ENCODE measurements at places on chromosomes 12 and 14.

DNA sequence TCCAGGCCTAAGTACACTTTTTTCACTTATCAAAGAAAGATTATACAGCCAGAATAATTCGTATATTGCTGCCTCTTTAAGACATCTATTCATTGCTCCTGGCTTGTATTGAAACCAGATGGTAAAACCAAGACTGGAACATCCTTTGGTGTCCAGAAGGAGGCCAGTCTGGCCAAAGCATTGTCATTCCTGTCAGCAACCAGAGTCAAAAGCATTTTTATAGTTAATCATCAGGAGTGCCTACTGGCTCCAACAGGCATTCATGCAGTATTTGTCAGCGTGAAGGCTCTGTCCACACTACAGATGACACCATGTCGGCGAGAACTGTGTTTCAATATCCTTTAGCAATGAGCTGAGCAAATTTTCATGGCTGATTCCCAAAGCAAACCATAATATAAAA is 118.0 kb upstream of the G2E3 start:
- DNase-seq = no peak

- no peak for DNase-seq
Observed at GRCh38 chr12:67853204-67853603, 136.0 kb upstream of the IFNG-AS1 start.

DNA sequence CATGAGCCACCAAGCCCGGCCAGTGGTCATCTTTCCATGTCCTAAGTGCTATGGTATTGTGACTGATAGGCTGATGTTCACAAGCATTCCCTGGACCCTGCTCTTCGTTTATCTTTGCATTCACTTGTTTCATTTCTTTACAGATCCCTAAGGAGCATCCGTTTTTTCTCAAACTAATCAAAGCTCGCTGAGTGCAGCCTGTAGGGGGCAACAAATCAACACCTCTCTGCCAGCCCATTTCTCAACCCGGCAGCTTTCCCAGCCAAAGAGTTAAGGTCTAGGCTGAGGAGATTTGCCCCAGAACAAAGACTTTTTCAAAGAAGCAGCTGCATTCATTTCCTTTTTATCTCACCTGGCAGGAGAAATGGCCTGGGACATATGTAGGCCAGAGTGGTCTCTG is 12.1 kb downstream of the SIRT4 start:
- no peak for DNase-seq

DNA sequence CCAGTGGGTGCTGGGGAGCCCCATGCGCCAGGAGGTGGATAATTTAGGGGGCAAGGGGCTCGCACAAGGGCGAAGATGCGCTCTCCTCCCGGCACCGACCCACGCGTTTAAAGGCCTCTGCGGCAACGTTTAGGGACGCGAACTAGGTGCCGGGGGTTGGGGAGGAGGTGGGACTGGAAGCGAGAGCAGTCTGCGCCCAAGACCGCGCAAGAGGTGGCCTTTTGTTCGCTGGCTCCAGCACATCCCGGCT is 1.3 kb downstream of the SLC38A1 start:
- peak; percentile 6 for DNase-seq

DNA sequence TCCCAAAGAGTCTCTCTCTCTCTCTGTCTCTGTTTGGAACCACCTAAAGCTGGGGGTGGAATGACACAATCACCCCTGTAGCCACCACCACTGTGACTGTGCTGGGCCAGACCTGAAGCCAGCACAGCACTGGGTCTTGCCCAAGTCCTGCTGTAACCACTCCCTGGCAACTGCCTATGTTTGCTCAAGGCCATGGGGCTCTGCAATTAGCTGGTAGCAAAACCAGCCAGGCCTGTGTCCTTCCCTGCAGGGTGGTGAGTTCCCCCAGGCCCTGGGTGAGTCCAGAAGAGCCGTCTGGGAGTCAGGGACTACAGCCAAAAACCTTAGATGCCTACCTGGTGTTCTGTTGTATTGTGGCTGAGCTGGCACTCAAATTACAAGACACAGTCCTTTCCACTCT is 50.8 kb downstream of the DGLUCY start:
- DNase-seq = no peak

GRCh38 chr14:105738638-105739037 is 212.3 kb downstream of the TMEM121 start:
- no peak for DNase-seq

DNA sequence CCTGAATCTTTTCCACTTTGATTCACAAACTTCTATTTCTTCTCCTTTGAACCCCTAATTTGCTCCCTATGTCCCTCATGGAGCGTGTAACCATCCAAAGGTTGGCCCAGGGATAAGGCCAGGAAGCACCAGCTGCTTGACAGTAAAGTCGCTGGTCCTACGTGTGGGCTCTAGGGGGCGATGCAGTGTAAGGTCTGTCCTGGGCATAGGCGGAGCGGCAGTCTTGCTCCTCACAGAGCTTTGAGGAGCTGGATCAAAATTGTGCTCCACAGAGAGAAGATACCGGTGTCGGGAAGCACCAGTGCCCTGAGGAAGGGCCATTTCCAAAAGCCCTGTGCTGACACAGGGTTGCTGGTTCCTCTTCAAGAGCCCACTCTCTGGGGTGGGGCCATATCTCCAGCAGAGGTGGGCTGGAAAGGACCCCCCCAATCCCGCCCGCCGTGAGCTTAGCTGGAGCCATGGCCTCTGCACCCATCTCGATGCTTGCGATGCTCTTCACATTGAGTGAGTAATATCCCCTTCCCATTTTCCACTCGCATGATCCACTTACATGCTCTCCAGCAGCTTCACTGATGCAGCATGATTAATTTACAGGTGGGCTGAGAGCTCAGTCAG is 49.9 kb upstream of the OR4E1 start:
- DNase-seq = peak; percentile 10

DNA sequence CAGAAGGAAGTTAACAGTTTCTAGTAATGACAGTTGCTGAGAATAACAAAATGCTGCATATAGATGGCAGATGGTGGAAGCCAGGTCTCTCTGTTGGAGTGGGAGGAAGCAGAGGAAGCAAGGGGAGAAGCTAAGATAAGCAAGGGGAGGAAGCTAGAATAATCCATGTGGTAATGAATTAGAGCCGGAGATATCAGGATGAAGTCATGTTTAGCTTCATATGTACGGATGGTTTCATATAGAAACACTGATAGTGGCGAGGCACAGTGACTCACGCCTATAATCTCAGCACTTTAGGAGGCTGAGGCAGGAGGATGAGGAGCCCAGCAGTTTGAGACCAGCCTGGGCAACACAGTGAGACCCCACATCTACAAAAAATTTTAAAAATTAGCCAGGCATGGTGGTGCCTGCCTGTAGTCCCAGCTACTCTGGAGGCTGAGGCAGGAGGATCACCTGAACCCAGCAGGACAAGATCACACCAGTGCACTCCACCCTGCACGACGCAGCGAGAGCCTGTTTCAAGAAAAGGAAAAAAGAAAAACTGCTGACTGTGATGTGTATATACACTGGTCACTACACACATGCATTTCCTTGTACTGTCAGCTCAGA is 49.2 kb downstream of the ANAPC7 start:
- DNase-seq = no peak

- no peak for DNase-seq
Observed at GRCh38 chr14:32382704-32383103, 53.6 kb downstream of the AKAP6 start.

DNA sequence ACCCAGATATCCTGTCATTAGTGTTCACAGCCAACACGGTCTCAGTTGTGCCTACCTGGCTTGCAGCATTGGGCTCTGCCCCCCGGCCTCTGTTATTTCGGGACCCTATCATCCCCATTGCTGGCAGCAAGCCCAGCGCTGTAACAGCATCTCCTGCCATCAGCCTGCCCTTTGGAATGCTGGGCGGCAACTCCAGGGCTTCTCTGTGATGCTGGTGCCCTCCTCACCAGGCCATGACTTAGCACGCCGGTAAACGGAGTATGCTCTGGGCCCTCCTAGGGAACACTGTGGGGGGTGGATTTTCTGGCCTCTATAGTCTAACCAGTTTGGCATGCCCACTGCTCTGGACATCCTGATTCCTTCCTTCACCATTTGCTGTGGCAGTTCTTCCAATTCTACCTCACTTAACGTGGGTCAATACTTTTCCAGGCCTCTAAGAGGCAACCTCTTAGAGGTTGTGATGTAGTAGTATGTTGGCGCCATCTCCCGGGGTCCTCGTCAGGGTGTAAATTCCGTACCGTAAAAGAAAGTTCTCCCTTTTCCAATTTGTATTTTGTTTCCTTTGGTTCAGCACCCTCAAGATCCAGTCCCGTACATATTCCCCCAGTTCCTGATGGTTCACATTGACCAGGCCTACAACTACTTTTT is 80.0 kb downstream of the SINHCAF start:
- no peak for DNase-seq

- no peak for DNase-seq
Observed at GRCh38 chr14:47332939-47333338, 342.5 kb downstream of the MDGA2 start.

GRCh38 chr12:19181666-19182426 is 52.3 kb downstream of the PLEKHA5 start:
- no peak for DNase-seq

GRCh38 chr14:98269533-98269932 is 1002.5 kb downstream of the BCL11B start:
- DNase-seq = no peak

DNA sequence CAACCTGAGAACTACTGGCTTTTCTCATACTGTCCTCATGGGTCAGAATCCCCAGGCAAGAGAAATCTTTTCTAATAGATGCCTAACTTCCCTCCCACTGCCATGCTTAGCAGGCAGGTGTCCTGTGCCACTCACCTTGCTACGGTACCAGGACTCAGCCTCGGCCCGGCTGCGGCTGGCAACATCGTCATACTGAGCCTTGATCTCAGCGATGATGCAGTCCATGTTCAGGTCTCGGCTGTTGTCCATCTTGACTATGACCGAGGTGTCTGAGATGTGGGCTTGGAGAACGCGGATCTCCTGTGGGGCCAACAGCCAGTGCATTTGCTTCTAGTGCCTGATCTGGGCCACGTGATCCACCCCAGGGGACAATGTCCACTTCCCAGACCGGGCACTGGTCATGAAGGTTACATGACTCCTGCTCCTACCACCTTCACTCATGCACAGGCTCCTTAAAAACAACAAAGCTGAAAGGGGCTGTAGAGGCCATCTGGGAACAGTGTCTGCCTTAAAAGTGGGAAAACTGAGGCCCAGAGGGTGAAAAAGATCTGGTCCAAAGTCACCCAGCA is 4.1 kb downstream of the KRT85 start:
- DNase-seq = no peak

- no peak for DNase-seq
Observed at GRCh38 chr12:113987261-113988063, 21.3 kb upstream of the RBM19 start.

- no peak for DNase-seq
Observed at GRCh38 chr14:52948836-52949235, 2.0 kb downstream of the FERMT2 start.

DNA sequence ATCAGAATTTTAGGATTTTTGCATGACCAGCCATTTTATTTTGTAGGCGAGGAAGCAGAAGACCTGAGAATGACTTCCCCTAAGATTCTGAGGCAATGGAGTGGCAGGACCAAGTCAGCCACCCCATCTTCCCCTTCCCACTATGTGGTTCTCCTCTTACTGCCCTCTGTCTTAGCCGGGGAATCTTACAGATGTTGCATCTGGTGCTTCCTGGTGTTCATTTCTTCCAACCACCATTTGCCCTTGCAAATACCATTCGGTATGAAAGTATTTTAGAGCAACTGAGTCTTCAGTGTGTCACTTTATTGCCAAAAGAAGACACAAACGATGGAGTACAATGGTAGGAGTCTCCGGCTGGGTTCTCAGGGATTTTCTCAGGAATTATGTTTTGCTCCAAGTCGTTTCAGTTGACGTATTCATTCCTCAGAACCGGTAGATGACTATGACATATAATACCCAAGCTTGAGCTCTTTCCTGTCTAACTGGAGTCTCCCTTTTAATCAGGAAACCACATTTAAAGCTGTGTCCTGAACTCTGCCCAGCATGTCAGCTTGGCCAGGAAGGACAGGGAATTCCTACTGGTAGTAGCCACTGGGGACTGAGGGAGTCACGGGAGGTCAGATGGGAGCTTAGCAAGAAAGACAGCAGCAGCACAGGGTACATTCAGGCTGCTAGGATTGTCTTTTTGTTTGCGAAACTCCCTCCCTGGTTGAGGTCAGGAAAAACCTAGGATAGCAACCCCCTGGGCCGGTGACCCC is 87.0 kb downstream of the SAMD4A start:
- no peak for DNase-seq

GRCh38 chr12:62345667-62346066 is 85.5 kb downstream of the USP15 start:
- no peak for DNase-seq

DNA sequence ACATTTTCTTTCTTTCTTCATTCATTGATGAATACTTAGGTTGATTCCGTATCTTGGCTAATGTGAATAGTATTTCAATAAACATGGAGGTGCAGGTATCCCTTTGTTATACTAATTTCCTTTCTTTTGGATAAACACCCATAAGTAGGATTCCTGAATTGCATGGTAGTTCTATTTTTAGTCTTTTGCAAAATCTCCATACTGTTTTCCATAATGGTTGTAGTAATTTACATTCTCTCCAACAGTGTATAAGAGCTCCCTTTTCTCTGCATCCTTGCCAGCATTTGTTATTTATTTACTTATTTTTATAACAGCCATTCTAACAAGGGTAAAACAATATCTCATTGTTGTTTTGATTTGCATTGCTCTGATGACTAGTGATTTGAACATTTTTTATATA is 36.6 kb downstream of the PIK3C2G start:
- DNase-seq = no peak

DNA sequence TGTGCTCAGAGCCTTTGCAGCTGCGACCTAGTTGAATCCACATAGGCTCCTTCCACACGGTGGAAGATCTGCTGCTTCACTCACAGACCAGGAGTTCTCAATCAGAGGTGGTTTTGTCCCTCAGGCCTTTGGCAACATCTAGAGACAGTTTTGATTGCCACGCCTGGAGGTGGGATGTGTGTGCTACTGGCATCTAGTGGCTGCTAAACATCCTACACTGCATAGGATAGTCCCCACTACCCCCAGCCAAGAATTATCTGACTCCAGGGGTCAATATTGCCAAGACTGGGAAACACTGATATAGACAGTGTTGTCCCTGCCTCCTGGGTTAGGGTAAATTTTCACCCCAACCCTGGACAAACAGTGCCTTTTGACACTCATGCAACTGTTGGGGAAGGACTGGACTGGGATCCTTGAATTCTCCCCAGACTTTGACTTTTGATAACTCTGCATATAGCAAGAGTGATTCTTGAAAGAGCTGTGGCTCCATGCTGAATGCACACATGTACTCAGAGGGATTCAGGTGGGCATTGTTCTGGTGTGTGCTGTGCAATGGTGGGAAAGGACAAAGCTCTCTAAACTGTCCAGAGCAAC is 39.8 kb downstream of the BAZ2A start:
- no peak for DNase-seq

All from activated T-cell treated with anti-CD3 and anti-CD28 coated beads for 1 hour (primary cell).